ENCODE measurements at places on chromosomes 1 and 21.

GRCh38 chr1:10663678-10664035 is 132.8 kb downstream of the CASZ1 start:
- no peak for DNase-seq

- no peak for DNase-seq
Measured at GRCh38 chr1:59032228-59032627, 248.4 kb upstream of the JUN start.

DNA sequence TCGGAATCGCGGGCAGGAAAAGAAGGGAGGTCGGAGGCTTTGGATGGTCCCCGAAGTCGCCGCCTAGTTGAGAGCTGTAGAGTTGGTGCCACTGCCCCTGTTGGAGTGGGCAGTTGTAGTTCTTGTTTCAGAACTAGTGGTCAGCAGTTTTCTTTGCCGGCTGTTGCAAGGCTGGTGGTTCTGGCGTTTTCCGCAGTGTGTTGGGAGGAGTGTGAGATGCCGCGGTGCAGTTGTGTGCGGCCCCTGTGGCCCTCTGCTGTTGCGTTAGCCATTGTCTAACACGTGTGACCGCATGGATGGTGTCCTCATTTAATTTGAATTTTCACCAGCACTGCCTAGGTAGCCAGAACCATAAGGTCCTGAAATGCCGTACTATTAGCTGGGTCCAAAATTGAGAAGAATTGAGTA is 1.4 kb downstream of the ARF1 start:
- no peak for DNase-seq

- DNase-seq = no peak
Measured at GRCh38 chr1:240652549-240652948, 40.6 kb upstream of the GREM2 start.

- no peak for DNase-seq
Measured at GRCh38 chr1:197081117-197081753, 14.2 kb upstream of the F13B start.

DNA sequence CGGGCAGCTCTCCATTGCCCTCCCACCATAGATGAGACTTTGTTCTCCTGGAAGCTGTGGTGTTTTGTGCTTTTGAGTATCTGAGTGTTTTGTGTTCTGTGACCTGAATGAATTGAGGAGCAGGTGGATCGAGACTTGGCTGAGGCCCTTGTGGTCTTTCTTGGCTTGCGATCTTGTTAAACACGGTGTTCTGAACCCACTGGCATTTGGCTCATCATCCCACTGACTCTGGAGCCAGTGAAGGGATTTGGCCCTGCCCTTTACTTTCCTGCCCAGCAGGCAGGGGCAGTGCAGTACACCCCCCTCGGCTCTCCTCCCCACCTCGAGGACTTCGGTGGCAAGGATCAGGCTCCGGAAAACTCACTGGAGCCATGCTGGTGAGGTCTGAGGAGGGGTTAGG is 30.6 kb downstream of the PKNOX1 start:
- DNase-seq = no peak

DNA sequence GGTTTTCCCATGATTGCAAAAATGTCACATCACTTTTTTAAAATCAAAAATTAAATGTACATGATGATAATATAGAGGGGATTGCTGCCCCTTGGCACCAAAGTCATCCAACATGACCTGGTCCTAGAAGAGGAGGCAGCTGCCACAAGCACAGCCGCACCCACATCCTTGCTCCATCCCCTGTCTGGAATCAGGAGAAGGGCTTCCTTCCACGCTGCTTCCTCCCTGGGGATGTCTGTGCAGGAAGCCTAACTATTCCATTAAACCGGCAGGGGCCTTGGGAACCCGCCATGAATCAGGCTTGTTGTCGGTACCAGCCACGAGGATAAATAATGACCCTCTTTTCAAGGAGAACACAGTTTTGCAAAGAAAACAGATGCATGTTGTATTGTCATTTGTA is 68.7 kb upstream of the AJAP1 start:
- DNase-seq = no peak

DNA sequence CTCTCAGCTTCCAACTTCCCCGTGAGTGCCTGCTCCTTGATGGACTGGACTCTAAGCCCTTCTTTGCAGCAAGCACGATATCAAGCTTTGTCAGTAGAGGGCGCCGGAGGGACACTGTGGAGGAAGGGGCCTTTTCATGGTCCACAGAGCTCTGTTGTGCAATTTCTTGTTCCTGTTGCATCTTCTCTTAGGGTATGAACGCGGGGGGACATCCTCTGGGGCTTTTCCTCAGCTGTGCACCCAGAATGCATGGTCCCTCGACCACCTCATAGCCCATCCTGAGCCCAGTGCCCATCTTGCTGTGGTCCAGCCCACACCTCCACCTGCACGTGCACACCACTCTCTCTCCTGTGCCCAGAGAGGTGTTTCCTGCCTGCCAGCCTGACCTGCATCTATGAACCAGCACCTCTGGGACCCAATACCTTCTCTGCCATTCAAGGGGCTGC is 556.8 kb downstream of the PTPRU start:
- no peak for DNase-seq

GRCh38 chr1:234997896-234998741 is 130.5 kb downstream of the TOMM20 start:
- DNase-seq = no peak

GRCh38 chr1:175354080-175354479 is 161.5 kb upstream of the KIAA0040 start:
- DNase-seq = no peak

- peak; percentile 41 for DNase-seq
Measured at GRCh38 chr1:38046884-38047602, 450 bp upstream of the POU3F1 start.

GRCh38 chr1:85611856-85612255 is 31.3 kb downstream of the CCN1 start:
- DNase-seq = no peak

GRCh38 chr1:185360714-185361113 is 43.7 kb upstream of the IVNS1ABP start:
- no peak for DNase-seq

- no peak for DNase-seq
Measured at GRCh38 chr1:204224655-204225054, 10.9 kb upstream of the GOLT1A start.
